Ureter (tissue), 1 donor: ENCODE measurements at places on chromosomes 5 and 9.

DNA sequence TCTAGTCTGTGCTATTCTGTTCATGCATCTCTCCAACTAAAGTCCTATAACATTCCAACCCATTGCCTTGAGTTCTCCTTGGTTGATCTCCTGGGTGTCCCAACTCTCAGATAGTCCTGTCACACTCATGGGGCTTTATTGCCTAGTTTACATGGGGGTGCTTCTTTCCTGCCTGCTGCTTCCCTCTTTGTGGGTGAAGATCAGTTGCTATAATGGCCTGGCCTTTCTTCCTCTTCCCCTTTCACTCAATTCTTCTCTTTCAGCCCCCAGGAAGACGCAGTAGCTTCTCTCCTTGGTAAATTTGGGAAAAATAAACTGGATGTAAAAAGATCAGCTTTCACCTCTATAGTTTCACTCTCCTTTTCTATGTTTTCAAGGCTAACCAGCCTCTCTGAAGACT lies 66.5 kb downstream of the PTCD2 start:
- no peak for DNase-seq

DNA sequence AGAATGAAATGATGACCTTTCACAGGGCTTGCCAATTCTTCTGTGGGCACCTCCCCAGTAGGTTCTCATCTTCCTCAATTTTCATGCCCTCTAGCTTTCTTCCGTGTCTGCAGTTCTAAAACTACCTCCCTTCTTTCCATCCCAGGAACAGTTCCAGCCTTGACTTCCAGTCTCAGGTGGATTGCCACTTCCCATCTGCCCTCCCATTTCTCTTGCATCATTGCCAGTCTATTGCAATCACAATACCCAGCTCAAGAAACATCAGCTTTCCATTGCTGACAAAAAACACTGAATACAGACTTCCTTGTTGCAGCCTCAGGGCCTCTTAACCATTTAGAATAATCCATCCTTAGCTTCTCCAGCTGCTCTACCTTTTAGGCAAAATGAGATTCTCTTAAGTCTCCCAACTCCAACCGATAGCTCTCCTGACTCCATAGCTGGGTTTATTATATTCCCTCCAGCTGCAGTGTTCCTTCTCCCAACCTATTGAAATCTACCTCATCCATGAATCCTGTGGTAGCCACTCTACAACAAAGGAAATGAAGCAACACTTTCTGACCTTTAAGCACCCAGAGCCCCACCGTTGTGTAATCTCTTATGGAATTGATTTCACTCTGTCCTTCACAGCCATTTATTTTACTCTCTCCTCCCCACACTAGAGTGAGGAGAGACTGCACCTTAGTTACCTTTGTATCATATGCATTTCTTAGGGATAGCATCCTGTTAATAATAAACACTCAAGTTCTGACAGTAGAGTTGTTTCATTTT lies 75.6 kb upstream of the PCA3 start:
- no peak for DNase-seq

- no peak for DNase-seq
Measured at GRCh38 chr9:117744856-117745389, 40.7 kb downstream of the TLR4 start.

- no peak for DNase-seq
Measured at GRCh38 chr5:83924171-83924570, 203.5 kb upstream of the HAPLN1 start.

- DNase-seq: no peak
Measured at GRCh38 chr9:86893811-86894490, 53.4 kb downstream of the GAS1 start.

- no peak for DNase-seq
Measured at GRCh38 chr9:133360400-133361393, 4.3 kb downstream of the SURF2 start.

- no peak for DNase-seq
Measured at GRCh38 chr9:77014597-77015263, 4.7 kb upstream of the FOXB2 start.
